IMR-90 (cell line): ENCODE measurements at places on chromosomes 16 and 17.

GRCh38 chr16:6932871-6933385, 399.7 kb upstream of the RBFOX1 start:
- DNase-seq: no peak

DNA sequence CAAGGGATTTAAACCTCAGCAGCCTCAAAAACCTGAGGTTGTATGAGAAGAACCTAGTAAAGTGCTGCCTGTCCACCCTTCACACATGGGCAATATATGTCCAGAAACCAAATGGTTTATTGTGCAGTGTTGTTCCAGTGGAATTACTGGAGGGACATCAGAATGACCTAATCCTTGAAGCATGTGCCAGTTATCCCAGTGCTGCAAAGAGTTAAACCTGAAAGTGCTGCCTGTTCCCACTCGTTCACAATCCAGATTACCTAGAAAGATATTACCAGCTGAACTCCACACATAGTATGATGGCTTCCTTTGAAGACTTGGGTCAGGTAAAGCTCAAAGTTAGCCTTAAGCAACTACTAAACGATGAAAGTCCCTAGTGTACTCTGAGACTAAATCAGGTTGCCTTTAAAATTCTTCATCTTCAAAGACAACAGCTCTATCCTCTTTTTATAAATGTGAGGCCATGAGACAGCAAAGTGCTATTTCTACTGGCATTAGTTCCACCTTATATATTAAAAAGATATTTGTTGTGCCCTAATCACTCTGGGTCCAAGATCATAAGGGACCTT, 133.1 kb downstream of the SNX11 start:
- DNase-seq: peak; percentile 11

GRCh38 chr17:47618410-47618809, 31.3 kb upstream of the KPNB1 start:
- DNase-seq: peak; percentile 20

DNA sequence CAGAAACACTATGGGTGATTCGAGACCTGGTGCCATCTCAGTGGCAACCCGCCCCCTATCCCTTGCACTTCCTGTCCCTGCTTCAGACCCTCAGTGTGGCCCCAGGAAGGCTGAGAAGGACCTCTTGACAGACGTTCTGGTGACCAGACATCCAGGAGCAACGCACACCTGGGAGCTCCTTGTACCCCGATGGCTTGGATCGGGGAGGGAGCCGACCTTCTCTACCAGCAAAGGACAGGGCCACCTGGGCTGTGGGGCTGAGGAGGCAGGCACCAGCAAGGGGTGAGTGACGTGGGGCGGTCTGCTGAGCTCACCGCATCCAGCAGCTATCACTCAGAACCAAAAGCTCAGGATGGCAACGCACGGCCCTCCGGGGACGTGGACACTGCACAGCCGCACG, 27.2 kb downstream of the UNKL start:
- DNase-seq: no peak

DNA sequence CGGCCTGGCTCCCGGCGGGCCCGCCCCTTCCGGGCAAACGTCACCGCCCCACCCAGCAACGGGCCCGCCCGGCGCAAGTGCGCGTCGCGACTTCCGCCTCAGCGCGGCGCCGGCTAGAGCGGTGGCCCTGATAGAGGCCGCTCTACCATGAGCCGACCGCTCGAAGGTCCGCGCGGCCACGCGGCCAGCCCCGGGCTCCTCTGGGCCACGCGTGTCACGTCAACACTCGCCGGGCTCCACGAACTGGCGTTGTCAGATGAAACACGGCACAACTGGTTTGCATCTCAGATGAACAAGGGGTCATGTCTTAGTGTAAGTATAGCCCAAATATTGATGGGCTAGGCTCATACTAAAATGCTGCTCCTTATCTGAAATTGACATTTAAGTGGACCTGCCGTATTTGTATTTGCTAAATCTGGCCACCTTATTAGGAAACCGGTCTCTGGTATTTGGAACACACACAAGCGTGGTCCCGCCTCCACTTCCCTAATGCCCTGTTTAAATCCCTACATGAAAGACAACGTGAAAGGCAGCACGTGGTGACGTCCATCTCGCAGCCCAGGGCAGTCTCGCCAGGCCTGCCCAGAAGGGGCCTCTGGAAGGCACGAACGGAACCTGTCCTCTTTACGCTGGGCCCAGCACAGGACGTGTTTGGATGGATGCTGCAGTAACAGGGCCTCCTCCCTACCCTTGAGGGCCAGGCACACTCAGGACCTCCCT, at the start of gene ZNF598:
ZNF598 (minus strand) TSS at position 31 of the 720 bp plus-strand sequence.
- peak; percentile 84 for DNase-seq

- DNase-seq: no peak
These were observed 154.1 kb upstream of the CDH5 start for GRCh38 chr16:66212428-66212827.

- peak; percentile 98 for DNase-seq
These were observed at the start of the genes HCFC1R1 and THOC6 for GRCh38 chr16:3023669-3024478. TSS of gene HCFC1R1 (minus strand) at chr16:3023942. CDS start at chr16:3023941, 1 bp downstream. TSS of gene THOC6 (plus strand) at chr16:3024035. CDS start at chr16:3024327, 292 bp downstream.

GRCh38 chr16:76654088-76654820, 377.1 kb downstream of the CNTNAP4 start:
- DNase-seq: no peak

DNA sequence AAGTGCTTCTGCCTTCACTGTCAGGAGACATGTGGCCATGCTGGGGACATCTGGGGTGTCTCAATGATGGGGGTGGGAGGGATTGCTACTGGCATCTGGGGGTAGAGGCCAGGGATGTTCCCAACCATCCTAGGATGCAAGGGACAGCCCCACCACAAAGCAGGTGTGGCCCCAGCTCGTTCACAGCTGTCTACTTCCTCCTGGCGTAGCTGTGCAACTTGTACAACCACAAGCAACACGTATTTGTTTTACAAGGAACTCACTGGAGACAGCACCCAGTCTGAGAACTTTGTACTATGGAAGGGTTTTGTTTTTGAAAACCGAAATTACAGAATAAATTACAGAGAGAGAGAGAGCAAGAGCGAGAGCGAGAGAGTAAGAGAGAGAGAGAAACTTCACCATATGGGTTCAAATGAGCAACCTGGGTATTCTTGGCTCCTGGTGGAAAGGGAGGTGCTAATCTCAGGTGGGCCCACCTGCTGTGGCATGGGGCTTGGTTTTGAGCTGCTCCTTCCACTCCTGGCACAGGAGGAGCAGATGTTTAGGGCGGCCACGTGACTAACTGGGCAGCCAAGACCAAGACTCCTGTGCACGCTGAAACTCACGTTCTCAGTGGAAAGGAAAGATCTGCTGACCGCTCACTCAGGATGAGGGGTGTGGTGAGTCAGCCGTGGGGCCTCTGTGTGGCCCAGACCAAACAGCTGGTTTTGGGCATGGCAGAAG, 17.5 kb upstream of the TNFRSF13B start:
- DNase-seq: no peak

DNA sequence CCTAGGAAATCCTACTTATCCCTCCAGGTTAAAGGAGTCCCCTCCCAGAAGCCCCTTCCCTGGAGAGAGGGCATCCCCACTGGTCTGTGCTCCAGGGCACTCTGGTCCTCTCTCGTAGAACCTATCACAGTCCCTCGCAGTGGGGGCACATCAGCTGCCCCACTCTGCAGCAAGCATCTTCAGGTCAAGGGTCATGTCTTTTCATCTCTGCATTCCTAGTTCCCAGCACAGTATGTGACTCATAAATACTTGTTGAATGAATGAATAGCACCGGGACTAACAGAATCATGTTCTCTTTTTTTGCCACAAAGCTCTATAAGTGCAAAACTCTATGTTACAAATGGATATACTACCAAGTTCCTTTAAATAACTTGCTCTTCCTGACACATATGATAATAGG, 36.0 kb downstream of the RNF157 start:
- DNase-seq: peak; percentile 86

DNA sequence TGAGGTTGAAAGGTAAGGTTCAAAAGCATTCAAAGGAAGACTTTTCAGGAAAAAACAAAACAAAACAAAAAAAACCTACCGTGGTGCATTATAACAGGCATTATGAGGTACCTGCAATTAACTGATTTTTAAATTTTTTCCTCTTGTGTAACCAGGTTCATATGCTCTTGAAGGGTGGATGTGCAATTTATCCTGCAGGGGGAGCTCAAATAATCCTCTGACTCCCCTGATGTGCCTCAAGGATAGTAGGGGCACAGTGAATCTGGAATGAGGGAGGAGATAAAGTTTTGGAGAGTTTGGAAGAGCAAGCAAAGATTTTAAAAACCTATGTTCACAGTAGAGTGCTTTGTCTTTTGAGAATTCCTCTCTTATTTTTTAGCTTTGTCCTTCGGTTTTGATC, 1349.4 kb downstream of the CDH8 start:
- DNase-seq: no peak

DNA sequence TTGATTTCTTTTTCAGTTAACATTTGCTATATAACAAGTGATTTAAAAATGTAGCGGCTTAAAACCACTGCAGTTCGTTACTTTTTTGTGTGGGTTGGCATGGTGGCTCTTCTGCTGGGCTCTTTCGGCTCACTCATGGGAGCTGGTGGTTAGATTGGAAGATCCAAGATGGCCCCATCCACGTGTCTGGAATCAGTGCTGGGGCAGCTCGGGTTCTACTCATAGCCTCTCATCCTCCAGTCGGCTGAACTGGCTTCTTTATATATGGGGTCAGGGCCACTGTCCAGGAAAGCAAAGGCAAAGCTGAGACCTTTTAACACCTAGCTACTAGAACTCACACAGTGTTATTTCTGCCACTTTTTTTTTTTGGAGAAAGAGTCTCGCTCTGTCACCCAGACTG, 73.8 kb downstream of the SNX29 start:
- DNase-seq: no peak

GRCh38 chr17:60863892-60864707, 186.4 kb downstream of the BCAS3 start:
- DNase-seq: peak; percentile 9

DNA sequence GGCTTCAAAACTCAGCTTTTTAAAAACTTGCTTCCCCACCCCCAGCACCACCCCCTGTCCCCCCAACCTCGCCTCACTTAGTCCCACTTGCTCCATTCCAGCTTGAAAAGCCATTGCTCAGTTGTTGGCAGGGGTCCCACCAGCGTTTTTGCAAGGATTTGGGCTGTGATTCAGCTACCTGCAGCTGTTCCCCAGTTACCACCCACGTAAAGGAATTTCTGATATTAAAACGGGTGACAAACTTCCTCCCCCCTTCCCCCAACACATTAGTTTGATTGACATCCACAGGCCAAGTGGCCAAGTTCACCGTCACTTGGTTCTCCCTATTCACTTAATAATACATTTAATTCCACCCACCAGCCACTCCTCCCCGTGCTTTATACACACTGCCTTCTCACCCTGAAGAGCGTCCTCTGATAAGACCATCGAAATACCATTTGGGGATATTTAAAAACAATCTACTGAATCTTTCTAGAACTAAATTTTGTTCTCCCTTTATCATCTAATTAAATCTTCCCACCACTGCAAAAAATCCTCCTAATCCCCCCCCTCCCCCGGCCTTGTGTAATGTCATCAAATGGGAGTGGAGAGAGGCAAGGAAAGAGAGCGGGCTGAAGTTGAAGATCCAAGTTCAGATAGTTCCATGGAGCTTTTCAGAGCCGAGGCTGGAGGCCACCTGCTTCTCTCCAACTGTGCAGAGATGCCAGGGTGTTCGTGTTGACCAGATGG, 55.1 kb downstream of the SOX9 start:
- peak; percentile 55 for DNase-seq
